Pons (tissue), 1 donor: ENCODE measurements at places on chromosomes 2 and 18.

DNA sequence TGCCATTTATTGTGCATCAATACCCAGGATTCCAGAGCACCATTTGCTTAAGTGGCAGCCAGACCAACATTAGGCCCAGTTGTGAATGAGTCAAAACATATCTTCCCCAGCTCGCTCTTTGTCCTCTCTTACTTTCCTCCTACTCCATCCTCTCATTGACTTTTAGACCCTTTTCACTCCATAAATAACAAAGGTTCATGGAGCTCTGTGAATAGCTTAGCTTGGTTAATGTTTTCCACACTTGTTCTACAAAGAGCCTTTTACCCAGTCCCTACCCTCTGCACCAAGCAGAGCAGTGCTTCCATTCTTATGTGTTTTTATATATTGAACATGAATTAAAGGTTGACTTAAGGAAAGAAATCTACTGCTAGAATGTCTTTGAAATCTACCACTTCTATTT, 625.8 kb upstream of the FANCL start:
- no peak for DNase-seq

DNA sequence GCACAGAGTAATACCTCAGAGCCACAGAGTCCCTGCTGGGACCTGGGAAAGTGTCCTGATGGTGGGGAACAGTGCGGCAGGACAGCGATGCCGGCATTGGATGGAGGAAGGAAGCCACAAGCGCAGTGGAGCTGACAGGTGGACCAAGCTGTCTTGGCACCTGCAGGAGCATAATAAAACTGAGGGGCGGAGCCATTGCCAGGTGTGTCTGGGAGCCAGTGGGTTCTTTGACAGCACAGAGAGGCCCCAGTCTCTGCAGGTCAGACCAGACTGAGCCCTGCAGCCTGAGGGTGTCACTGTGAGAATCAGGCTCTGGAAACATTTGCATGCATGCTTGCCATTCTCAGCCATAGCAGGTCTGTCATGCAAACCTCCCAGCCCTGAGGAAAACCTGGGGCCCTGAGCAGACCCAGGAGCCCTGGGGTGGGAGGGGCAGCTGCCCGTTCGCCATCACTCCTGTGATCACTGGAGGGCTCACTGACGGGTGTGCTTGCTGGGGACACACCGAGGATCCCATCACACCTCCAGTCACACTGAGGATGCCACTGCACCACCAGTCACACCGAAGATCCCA, 210.5 kb upstream of the HDAC4 start:
- no peak for DNase-seq

DNA sequence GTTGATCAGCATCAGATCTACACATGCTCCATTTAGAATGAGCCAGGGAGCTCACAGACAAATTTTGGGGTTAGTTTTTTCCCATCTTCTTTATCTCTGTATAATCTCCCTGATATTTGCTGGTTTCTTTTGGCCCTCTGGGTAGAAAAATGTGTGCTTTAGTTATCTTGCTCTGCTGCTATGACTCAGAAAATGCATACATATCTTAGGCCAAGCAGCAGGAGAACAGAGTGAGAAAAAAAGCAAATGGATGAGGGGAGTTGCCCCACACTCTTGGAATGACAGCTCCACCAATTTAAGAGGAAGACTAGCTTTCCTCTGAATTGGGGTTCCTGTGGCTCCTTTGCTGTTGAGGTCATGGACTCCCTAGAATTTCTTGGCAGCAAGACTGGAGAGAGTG, 331.8 kb downstream of the KCNJ3 start:
- no peak for DNase-seq

- DNase-seq: no peak
Measured at GRCh38 chr2:191148791-191149190, 2.0 kb downstream of the STAT4 start.

GRCh38 chr2:42421601-42422239, 60.7 kb upstream of the COX7A2L start:
- no peak for DNase-seq
